ENCODE measurements at places on chromosomes 2 and 18.

- no peak for DNase-seq
Measured at GRCh38 chr2:239271882-239272281, 128.9 kb downstream of the HDAC4 start.

DNA sequence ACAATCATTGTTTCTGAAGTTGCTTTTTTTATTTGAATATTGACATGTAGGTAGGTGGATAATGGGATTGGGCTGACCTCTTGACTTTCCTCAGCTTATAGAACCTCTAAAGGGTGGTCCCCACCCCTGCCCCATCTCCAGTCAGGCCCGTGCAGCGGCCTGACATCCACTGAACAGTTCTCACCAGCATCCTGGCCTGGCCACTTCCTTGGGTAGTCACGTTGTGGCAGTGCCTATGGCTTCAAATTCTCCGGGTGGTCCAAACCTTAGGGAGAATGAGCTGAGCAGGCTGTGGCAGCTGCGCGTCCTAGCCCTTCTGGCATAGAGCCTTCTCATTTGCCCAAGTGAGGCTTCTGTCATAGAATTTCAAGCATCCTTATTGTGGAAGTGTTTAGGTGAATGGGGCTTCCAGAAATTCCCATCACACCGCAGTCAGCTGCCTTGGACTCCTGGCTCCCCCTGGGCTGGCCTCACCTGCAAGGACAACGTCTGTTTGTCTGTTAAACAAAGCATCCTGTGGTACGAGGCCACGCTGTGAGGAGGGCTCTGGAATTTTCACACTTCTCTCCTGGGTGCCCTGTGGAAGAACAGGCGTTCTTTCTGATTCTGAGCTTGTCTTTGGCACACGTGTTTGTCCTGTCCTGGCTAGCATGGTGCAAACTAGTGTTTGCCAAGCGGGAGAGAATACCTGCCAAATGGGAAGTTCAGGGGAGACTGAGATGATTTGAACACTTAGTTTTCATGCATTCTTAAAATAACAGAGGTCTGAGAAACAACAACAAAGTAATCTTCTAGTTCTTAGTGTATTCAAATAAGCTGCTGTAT, 31.8 kb upstream of the OTOS start:
- no peak for DNase-seq

DNA sequence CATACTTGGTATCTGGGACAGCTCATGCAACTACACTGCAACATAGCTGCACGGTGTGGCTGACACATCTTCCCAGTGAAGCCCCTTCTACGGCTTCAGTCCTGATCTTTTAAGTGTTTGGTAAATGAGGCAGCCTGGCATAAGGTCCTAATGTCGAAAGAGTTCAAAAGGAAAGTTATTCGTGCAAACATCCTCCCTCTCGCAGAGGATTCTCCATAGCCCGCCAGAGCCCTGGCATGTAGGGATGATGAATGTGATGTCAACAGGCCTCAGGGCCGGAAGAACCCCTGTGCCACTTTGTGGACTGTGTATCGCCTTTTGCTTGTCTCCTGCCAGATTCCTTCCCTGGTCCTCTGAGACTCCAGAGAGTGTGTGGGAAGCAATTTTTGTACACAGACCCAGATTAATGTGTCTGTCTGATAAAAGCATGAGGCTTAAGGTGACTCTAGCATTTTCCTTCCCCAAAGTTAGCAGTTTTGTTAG, 88.5 kb downstream of the SOCS6 start:
- no peak for DNase-seq

GRCh38 chr2:218432676-218433365, 13.9 kb downstream of the VIL1 start:
- no peak for DNase-seq

GRCh38 chr2:133603109-133603508, 34.8 kb upstream of the NCKAP5 start:
- no peak for DNase-seq

Data from CD4-positive, alpha-beta T cell treated with Interleukin-12 subunit alpha and Interleukin-12 subunit beta, for 1 hour (primary cell).